ENCODE measurements at places on chromosomes 1 and 21.
A peak's percentile ranks its signal among the peaks of the same experiment; 100 is the strongest.

- DNase-seq: no peak
Measured at GRCh38 chr1:231856426-231856825, 229.8 kb downstream of the DISC1 start.

DNA sequence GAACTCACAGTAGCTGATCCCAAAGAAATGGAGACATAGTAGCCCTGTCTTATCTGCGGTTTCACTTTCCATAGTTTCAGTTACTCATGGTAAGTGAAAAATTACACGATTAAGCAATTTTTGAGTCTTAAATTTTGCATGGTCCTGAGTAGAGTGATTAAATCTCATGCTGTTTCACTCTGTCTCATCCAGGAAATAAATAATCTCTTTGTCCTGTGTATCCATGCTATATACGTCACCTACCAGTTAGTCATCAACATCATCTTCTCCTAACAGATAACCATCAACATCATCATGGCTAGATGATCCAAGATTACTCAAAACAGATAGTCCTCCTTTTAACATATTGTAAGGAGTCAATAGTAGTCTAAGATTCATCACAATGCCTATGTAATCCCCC is 1589.3 kb downstream of the BRINP3 start:
- DNase-seq: no peak

DNA sequence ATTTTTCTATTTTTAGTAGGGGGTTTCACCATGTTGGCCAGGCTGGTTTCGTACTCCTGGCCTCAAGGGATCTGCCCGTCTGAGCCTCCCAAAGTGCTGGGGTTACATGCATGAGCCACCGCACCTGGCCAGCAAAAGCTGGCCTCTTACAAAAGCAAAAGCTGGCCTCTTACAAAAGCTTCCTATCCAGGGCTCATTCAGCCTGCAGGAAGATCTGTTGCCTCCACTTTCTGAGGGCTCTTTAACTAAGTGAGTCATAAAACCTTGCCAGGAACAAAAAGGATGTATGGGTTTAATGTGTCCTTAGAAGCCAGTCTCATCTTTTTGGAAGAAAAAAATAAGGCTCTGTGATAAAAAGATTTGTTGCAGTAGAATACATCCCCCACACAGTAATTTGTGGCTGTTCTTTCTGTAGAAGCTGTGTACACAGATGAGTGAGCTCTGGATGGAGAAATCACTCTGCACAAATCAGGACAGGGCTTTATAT is 15.0 kb downstream of the HTR1D start:
- no peak for DNase-seq

DNA sequence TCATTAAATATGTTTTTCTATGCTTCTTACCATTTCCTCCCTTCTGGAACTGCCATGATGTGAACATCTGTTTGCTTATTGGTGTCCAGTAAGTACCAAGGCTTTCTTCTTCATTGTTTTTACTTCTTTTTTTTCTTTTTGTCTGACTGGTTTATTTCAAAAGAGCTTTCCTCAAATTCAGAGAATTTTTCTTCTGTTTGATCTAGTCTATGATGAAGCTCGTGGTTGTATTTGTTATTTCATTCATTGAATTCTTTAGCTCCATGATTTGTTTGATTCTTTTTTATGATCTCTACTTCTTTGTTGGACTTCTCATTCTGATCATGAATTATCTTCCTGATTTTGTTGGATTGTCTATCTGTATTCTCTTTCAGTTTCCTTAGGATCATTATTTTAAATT is 49.5 kb upstream of the PKN2 start:
- no peak for DNase-seq

GRCh38 chr1:167447521-167448136 is 70.7 kb downstream of the CD247 start:
- no peak for DNase-seq

- no peak for DNase-seq
Measured at GRCh38 chr1:27220096-27220495, 14.3 kb upstream of the WDTC1 start.

GRCh38 chr1:75855734-75856133 is 59.1 kb downstream of the MSH4 start:
- no peak for DNase-seq

DNA sequence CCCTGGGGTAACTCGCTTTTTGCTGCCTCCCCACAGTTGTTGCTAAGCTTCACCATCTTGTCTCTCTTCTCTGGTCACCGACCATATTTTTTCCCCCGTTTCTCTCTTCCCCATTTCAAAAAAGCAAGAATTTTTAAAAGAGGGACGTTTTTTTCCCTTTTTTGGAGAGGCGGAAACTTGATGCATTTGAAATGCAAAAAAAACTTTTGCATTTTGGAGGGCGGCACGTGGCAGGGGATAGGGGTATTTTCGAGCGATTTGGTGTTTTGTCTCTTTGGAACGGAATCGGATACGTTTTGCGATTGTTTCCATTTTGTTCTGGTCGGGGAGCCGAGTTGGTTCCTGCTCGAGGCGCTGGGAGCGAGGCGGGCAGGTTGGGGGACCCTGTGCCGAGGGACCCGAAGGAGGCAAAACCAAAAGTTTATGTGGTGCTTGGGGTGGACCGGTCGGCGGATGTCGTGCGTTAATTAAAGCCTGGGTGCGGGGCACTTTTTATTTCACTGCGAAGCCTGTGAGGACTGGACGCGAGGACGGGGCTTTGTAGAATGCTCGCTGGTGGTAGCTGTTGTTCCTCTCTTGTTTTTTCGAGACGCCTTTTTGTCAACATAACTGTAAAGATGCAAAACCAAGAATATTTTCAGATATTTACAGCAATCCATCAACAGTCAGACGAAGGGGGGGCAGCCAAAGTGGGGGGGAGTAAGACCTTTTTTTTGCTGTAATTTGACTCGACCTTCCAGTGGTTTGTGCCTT is 884 bp downstream of the H3-3A start:
- no peak for DNase-seq

- DNase-seq: no peak
Measured at GRCh38 chr1:169509354-169509753, 23.6 kb upstream of the SLC19A2 start.

- DNase-seq: no peak
Measured at GRCh38 chr1:93597709-93598108, 83.9 kb downstream of the BCAR3 start.

- no peak for DNase-seq
Measured at GRCh38 chr1:4149831-4150230, 249.8 kb upstream of the C1orf174 start.

GRCh38 chr1:221795380-221795779 is 53.5 kb upstream of the DUSP10 start:
- DNase-seq: no peak

DNA sequence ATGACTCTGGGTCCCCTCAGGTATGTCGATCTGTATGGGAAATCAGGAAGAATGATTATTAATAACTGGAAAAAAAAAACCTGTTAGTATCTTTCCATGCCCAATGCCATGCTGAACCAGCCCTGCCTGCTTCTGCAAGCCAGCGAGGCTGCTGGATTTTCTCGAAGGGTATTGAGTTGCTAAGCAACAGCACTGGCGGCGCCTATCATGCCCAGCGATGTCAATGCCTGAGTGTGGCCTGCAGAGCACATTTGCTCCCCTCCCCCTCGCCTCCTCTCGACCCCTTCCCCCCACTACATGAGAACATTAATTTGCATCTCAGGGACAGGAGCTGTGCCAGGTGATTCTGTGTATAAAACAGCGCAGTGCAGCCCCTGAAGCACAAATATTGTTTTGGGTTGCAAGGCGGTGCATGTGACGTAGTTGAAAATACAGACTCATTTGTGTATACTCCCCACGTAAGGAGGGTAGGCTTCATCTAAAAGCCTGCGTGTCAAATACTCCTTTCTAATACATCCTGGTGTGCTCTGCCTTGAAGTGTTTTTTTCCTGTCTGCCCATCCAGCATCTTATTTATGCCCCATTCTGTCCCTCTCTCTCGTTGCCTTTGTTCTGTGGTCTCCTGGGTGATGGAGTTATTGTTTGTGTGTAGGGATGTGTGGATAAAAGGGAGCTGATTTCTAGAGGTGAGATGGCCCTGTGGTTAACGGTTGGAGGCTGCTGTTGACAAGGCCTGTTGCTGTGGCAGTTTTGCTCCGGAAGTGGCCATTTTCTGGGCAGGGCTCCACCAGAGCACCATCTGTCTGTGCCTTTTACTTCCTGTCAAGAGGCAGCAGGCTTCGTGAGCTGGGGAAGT is 32.7 kb upstream of the ATP5PO start:
- peak; percentile 29 for DNase-seq

GRCh38 chr1:109932679-109933078 is 22.0 kb downstream of the CSF1 start:
- no peak for DNase-seq

All from esophagus squamous epithelium (tissue), 5 donors.